AG09319 (cell line): ENCODE measurements at places on chromosomes 11 and 22.

GRCh38 chr11:107504981-107505380 lies 47.4 kb upstream of the CWF19L2 start:
- DNase-seq = no peak

DNA sequence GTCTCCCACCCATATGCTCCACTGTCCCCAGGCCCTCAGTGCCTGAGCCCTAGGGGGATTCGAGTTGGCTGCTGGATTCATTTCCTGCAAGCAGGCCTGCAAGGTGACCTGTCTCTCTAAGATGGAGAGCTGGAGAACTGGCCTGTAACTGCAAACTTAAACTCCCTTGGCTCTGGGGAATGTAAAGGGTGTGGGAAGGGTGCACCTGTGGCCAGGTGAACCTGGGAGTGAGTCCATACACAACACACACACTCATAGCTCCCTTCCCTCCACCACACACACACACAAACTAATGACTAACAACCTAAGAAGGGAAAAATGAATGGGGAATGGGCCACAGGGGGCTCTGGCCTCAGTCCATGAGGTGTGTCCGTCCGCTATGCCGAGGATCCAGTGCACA lies 14.5 kb downstream of the SMTNL1 start:
- DNase-seq = no peak

DNA sequence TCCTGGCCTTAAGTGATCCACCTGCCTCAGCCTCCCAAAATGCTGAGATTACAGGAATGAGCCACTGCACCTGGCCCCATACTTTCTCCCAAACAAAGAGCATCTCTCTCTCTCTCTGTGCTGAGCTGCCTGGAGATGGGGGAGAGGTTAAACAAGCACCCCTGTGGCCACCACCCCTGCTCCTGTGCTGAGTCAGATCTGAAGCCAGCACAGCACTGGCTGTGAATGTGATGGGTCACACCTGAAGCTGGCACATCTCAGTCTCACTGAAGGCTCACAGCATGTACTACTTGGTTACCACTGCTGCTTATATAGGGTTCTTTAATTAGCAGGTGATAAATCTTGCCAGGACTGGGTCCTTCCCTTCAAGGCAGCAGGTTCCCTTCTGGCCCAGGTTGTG lies 10.8 kb upstream of the WEE1 start:
- DNase-seq = no peak

GRCh38 chr11:76232026-76232665 lies 25.8 kb upstream of the WNT11 start:
- no peak for DNase-seq

- peak; percentile 20 for DNase-seq
These were observed 66.4 kb downstream of the SMCO4 start for GRCh38 chr11:93476796-93477195.

DNA sequence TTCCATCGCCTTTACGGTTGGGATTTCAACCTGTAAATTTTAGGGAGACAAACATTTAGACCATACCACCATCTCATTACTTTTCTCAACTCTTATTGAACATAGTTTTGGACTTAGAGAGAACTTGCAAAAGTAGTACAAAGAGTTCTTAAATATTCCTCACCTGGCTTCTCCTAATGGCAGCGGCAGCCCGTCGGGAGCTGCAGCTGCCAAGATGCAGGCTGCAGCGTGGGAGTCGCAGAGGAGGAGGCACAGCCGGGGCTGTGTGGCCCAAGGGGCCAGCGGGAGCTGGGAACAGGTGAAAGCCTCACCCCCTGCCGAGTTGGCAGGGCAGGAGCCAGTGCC lies 23.1 kb upstream of the RNASEH2C start:
- no peak for DNase-seq

- no peak for DNase-seq
These were observed 59.8 kb downstream of the TMEM135 start for GRCh38 chr11:87097582-87097981.

- DNase-seq = no peak
These were observed 30.3 kb downstream of the CHEK2 start for GRCh38 chr22:28711341-28711740.

- no peak for DNase-seq
These were observed 618.0 kb downstream of the BRD1 start for GRCh38 chr22:49209452-49210195.

GRCh38 chr11:2768471-2769408 lies 68.9 kb upstream of the KCNQ1OT1 start:
- no peak for DNase-seq

DNA sequence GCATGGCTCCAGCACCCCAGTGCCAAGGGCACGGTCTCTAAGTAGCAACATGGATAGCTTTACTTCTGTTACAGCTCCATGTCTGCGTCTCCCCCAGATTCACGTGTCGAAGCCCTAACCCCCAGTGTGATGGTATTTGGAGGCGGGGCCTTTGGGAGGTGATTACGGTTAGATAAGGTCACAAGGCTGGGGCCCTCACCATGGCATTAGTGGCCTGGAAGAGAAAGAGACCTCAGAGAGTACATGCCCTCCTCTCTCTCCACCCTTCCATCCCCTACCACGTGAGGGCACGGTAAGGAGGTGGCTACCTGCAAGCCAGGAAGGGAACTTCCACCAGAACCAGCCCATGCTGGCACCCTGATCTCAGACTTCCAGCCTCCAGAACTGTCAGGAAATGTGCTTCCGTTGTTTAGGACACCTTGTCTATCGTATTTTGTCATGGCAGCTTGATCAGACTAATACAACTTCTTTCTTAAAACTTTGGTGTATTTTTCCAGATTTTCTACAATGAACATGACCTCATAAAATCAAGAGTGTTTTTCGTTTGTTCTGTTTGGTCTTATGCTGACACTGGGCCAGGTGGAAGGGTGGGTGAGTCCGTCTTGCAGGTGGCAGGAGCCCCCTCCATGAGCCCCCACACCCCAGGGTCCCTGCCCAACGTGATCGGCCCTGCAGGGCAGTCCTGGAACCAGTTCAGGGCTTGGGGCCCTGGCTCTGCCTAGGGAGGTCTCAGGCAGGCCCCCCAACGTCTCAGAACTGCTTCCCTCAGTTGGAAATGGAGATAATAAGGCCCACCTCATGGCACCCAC lies 10.7 kb downstream of the RTN4R start:
- DNase-seq = no peak

DNA sequence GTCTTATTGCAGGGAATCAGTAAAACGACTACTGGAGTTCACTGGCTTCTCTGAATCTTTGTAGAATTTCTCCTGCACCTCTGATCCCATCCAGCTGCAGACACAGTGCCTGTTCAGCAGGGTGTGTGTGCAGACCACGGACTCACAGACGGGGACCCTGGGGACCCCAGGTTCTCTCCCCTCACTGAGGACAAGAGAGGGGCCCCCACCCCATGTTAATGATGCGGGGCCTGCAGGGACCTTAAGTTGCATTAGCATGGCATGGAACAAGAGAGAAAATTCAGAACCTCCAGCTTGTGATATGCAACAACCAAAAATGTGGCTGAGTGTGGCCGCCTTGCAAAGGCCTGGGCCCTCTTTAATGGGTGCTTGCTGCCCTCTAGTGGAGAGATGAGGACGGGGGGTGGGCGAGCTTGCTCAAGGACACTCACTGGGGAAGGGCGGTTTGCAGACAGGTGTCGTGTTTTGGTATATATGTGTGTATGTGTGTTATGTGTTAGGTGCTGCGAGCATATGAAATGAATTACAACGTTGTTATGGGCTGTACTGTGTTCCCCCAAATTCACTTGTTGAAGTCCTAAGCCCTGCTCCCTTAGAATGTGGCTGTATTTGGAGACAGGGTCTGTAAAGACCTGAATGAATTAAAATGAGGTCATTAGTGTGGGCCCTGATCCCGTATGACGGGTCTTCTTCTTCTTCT lies 84.4 kb upstream of the SEPTIN5 start:
- peak; percentile 42 for DNase-seq

DNA sequence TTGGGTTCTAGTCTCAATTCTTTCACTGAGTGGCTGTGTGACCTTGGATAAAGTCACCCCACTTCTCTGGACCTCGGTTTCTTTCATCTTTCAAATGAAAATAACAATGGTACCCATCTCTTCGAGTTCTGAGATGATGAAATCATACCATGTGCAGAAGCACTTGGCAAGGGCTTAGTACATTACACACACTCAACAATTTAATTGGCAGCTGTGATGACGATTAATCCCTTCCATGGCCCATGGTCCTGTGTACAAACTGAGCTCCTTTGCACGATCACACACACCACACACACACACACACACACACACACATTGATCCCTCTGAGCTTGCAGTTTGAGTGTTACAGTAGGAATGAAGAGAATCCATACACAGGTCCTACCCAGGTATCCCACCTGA lies 103.4 kb upstream of the ASPHD2 start:
- DNase-seq = no peak

DNA sequence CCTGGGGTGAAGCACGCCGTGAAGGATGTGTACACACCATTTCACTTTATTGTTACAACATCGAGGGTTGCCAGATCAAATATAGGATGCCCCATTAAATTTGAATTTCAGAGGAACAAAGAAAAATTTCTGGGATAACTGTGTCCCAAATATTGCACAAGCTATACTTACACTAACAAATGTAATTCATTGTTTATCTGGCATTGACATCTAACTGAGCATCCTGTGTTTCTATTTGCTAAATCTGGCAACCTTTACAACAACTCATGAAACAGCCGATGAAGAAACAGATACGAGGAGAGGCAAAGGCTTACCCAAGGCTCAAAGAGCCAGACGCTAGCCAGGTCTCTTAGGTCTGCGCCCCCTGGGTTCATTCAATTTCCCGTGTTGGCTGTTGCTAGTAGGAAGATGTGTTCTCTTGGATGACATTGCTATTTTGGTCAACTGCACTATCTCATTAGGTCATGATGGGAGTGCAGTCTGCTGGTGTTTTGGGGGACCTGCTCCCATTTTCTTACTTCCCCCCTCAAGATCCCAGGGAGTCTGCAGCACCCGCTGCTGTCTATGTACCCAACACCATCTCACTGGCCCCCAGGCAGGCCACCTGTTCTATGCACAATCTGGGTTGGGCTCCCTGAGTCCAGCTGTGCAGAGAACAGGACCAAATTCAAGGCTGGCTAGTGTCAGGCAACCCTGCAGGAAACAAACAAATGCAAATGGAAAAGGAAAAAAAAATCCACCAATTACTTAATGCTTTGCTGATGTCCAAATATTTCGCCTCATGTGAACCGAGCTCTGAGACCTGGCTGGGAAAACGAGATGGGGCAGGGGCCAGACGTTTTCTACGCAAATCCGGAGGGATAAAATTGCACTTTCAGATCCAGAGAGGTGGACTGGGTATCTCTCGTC lies 560.9 kb downstream of the MIAT start:
- DNase-seq = no peak

GRCh38 chr22:50568626-50569025 lies 5.9 kb upstream of the SYCE3 start:
- no peak for DNase-seq

- no peak for DNase-seq
These were observed 32.7 kb upstream of the USP47 start for GRCh38 chr11:11808992-11809615.

- no peak for DNase-seq
These were observed 13.2 kb downstream of the CRTAM start for GRCh38 chr11:122851366-122851966.

DNA sequence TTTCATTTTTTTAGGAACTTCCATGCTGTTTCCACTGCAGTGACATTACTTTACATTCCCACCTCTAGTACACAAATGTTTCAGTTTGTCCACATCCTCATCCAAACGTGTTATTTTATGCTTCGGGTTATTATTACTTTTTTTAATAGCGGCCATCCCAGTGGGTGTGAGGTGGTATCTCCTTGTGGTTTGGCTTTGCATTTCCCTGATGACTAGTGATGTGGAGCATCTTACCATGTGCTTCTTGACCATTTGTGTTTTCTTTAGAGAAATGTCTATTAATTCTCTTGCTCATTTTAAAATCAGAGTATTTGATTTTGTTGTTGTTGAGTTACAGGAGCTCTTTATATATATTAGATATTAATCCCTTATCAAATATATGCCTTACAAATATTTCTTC lies 70.3 kb upstream of the ANO1 start:
- no peak for DNase-seq

DNA sequence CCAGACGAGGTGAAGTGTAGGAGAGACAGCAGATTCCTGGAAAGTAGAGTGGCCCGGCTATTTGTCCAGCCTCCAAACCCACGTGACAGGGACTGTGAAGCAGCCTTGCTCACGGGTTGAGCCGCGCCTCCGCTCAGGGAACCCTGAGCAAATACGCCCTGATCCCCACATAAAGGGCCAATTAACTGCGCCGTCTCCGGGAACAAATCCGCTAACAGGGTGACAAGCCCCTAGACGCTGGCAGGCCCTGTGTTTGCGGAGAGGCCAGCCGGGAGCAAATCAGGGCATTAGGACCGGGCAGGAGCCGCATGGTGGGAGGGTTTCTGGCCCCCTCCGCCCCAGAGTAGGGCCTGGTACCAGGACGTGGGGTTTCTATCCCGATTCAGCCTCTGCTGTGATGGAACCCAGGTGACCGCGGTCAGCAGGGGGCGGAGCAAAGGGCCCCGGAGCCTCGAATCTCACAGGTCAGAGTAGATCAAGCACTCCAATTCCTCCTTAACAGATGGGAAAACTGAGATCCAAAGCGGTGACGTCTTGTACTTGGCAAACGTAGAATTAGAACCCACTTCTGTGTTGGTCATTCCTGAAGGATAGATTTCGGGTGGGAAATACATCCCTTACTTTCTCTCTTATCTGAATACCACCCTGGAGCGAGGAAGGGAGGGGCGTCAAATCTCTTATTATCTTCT lies 2.0 kb upstream of the ROBO3 start:
- DNase-seq = no peak

GRCh38 chr22:39254122-39254521 lies 9.3 kb upstream of the PDGFB start:
- no peak for DNase-seq

DNA sequence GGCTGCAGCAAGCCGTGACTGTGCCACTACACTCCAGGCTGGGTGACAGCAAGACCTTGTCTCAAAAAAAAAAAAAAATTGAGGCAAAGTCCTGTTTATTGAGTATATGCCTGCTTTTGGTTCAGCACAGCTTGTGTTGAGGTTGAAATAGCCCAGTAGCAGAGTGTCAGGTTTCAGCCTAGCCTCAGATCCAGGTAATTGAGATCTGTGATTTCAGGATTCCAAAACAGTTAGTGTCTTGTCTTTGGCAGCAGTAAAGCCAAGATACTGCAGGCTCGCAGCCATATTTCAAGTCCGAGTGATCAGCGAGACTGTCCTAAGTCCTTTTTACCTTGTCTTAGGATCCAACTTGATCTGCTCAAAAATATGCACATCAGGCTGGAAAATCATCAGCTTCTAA lies 27.0 kb downstream of the CUL5 start:
- DNase-seq = no peak

GRCh38 chr11:298406-299065 lies 790 bp downstream of the IFITM5 start:
- no peak for DNase-seq

DNA sequence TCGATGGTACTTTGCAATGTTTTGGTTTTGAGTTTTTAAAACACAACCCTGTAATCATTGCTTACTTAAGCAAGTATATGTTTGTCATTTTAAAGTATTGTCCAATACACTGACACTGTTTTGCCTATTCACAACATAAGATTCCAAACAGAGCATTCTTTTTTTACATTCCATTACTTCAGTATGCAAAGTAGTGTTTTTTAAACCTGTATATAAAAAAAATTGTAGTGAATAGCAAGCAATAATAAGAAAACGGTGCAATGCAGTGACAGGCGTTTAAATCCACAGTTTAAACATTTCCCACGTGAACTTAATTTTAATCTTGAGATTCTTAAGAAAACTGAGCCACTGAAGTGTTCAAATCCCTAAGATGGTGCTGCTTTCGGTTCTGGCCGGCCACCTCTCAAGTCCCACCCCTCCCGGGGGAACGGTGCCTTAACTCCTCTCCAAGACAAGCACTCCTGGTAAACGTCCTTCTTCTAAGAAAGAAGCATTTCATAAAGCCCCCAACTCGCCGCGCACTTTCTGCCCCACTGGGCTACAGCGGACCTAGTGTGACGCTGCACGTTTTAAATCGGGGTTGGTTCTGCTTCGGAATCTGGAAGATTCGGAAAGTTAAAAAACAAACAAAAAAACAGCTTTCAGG lies 2.9 kb downstream of the PGR start:
- DNase-seq = no peak
